OCI-LY7 (cell line): ENCODE measurements at places on chromosomes 2 and 18.

GRCh38 chr2:28406276-28407096 lies 13.8 kb downstream of the FOSL2 start:
- no peak for DNase-seq

DNA sequence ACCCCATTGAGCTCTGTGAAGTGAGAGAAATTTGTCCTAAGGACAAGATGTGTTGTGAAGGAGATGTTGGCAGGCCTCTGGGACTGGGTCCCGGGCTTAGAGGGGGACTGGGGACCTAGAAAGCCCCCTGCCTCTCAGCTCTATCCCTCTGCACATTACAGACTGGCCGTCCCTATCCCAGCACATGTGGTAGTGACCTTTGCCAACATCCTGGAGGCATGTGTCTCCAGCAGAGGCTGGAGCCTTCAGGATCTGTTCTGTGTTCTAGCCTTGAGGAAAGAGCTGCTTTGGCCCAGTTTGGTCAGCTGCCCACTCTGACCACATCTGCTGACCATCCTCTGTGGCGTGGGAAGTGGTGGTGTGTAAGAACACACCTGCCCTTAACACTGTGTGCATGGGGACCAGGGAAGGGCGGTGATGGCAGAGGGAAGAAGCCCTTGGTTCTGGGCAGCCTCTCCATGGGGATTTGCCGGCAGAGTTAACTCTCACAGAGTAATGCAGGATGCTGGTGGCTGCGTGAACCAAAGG lies 33.4 kb downstream of the NCK2 start:
- no peak for DNase-seq

GRCh38 chr2:9086465-9086864 lies 83.0 kb upstream of the MBOAT2 start:
- no peak for DNase-seq

- DNase-seq: no peak
These were observed 299.0 kb upstream of the FBXO11 start for GRCh38 chr2:48205137-48205798.

DNA sequence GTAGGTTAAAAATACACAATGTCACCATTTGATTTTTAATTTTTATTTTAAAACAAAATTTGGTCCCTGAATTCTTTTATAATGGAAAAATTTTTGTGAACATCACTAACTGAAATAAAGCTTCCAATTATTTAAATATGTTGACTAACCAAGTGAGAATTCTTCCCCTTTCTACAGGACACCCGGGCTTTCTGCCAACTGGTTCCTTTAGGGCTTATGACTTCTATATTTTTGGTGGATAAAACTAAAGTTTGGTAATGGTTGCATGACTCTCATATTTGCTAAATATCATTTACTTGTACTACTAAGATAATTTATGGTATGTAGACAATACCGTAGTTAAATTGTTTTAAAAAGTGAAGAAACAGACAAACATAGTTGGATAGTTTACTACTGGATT lies 291.0 kb upstream of the DOK6 start:
- DNase-seq: no peak

- DNase-seq: no peak
These were observed 273.6 kb upstream of the NCKAP5 start for GRCh38 chr2:133841900-133842299.

DNA sequence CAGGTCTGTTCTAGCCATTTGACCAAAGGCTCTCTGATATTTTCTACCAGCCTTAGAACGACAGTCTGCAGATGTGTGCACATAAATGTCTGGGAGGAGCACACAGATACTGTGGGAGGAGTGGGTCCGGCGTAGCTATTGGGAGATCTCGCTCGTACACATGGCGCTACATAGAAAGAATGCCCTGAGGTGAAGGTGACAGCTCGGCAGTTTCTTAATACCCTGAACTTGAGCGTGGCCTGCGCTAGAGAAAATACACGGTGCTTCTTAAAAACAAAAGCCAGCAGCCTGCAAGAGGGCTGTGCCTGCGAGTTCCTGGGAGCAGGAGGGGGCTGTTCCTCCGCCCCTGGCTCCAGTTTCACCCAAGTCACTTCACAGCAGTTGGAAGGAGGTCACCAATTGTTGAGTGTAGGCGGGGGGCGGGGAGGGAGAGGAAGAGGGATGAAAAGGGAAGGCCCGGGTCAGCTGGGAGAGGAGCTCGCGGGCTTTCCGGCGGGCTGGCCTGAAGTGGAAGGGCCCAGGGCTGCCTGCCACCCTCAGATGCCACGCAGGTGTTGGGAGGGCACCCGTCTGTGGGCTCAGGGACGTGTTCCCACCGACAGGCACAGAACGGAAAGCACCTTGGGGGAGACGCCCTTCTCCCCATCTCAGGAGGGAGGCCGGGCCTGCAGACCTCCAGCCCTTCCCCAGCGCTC lies 124.7 kb upstream of the ZNF516 start:
- no peak for DNase-seq

DNA sequence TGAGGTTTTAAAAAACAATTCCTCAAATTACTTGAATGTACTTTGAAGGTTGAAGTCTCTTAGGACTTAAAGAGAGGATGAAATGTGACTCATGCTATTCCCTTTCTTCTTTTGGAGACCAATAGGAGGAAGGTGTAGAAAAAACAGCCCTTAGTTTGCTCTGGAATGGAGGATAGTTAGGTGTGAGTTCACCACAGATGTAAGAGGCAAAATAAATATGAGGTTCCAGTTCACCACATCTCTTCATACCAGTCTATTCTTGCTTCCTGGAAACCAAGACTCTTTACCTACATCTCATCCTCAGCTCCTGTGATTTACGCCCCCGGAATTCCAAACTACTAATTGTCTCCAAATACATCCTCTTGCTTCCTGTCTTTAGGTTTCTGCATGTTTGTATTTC lies 77.5 kb upstream of the TTC21B start:
- DNase-seq: no peak
